Activated naive CD8-positive, alpha-beta T cell treated with anti-CD3 and anti-CD28 coated beads, Interleukin-2, amount 10 ng/mL, durations not matched to agents 7 days and 5 days (primary cell): ENCODE measurements at places on chromosomes 2 and 18.

DNA sequence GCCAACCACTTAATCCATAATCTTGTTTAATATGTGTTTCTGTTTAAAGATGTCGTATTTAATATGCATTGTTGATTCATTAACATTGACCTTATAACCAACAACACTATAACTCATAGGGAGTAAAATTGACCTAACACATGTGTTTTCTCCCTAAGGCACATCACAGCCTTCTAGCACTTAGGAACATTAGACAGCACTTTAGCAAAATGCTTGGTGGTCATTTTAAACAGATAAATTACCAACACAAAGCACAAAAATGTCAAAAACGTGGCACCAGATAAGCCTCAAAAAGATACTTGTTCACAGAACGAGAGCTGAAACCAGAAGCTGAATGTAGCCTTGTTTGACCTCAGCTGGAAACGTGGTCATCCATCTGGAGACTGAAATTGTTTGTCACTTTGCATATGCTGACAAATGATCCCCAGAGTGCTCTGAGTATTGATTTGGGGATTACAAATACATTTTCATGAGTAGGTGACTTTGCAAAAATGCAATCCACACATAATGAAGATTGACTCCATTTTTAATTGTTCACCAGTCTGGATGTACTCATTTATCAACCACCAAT is 139.2 kb downstream of the CCDC102B start:
- DNase-seq: no peak

DNA sequence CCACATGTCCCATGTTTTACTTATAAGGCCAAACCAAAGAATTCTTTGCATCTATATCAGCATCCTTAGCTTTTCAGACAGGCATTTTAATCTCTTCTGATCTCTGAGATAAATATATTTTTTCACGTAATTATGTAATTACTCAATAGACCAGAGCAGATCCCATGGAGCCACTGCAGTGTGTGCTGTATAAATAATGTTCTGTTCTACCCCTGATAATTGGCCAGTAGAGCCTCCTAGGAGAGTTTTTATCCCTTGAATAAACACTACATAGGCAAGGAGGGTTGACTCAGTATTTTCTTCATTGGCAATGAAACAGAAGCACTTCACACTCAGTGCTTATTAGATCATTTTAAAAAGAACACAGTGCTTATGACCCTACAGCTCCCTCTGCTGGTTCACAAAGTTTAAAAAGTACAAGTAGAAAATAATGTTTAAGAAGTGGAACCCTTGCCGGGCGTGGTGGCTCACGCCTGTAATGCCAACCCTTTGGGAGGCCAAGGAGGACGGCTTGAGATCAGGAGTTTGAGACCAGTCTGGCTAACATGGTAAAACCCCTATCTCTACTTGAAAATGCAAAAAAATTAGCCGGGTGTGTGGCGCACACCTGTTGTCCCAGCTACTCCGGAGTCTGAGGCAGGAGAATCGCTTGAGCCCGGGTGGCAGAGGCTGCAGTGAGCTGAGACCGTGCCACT is 91.9 kb downstream of the PPP1R1C start:
- DNase-seq: no peak

DNA sequence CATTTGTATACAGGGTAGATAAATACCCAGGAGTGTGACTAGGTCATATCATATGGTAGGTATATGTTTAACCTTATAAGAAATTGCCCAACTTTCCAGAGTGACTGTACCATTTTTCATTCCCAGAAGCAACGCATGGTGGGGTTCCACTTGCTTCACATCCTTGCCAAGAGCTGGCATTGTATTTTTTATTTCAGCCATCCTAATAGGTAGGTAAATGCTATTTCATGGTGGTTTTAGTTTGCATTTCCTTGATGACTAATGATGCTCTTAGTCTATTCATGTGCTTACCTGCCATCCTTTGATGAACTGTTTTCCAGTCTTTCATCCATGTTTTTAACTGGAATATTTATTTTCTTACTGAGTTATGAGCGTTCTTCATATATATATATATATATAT is 51.9 kb downstream of the MAP4K3 start:
- no peak for DNase-seq

GRCh38 chr2:130911482-130911881 is 74.8 kb downstream of the ARHGEF4 start:
- no peak for DNase-seq

DNA sequence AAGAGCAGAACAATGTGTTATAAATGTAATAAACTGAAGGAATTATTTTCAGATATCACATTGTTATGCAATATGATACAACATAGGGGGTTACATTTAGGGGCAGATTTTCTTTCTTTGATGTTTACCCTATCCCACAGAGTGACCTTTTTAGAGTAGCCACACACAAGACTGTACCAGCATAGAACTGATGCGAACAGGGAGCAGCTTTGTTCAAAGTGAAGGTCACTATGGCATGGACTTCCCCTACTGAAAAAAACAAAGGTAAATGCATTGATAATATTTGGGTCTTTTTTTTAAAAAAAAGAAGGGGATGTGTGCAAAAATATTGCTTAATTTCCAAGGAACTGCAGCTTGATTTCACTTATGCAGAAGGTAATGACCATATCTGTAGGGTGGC is 1354.9 kb downstream of the SUCLG1 start:
- no peak for DNase-seq

GRCh38 chr2:153886833-153887232 is 15.1 kb downstream of the GALNT13 start:
- DNase-seq: no peak

DNA sequence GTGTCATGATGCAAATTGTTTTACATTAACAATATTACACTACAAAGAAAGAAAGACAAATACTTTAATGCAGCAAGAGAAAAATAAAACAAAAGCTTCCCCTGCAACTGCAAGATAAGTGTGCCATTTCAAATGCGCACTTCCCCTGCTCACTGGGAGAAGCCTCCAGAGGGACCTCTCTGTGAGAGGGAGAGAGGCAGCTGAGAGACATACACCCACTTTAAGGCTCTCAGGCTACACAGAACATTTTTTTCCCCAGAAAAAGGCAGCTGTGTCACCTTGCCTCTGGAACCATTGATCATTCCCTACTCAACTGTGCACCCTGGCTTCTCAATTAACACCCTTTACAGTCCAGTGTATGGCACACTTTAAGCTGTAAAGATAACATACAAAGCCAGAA is 75.2 kb downstream of the DPP4 start:
- DNase-seq: no peak

- DNase-seq: no peak
These were observed 134.2 kb downstream of the CALCRL start for GRCh38 chr2:187313831-187314230.

DNA sequence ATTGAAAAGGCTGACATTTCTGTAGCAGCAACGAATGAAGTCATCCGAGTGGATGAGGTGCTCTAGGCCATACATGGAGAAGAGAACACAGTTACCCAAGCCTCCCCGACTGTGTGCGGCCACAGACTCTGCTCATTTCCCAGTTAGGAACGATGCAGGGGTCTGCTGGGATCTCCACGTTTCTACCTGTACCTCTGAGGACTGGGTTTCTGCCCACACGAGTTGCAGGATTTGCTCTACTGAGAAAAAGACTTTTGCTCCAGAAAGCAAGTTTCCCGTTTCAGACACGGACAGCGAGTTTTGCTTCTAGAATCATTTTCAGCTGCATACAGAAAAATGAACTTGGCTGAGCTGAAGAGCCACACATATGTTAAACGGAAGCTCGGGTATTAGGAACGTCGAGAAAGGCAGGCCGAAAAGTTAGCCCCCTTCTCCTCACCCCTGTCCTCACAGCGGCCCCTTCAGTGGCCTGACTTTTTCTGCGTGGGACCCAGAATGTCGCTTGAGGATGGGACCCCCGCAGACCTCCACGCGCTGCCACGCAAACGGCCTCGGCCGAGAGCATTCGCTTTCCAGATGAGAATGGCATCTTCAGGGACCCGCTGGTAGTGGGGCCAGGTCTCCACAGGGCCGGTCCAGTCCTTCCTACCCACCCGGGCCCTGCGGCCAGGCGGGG is 582 bp upstream of the RAB31 start:
- DNase-seq: no peak

- DNase-seq: no peak
These were observed 230.4 kb downstream of the SP3 start for GRCh38 chr2:173734797-173735196.

DNA sequence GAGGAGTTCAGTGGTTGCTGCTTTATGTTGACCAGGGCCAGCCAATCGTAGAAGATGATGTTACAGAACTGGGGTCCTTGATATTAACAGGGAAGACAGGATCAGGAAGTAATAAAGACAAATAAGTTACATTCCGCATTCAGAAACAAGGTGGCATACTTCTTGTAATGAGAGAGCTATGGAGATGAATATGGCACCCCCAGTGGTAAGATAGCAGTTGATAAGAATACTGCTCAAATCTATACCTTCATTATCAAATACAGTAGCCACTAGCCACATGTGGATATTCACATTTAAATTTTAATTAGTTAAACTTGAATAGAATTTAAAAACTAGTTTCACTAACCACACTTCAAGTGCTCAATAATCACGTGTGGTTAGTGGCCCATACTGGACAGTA is 290.4 kb upstream of the RBMS1 start:
- no peak for DNase-seq

DNA sequence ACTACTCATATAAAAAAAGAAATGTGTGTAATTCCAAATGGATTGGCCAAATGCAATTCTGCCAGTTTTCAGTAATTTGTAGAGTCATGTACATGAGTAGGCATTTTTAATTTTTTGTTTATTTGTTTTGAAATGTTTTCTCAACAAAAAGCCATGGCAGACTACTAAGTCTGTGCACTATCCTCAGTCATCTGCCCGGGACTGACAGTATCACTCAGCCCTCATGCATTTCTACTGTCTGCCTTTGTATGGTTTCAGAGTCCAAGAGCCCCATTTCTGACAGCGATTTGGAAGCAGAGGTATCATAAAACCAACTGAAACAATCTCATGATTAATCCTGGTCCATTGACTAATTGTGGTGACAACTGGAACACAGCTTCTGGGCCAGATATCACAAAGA is 109.9 kb upstream of the NYAP2 start:
- DNase-seq: no peak

- no peak for DNase-seq
These were observed 17.2 kb upstream of the KCNG2 start for GRCh38 chr18:79780547-79780946.

GRCh38 chr2:161609930-161610329 is 14.3 kb upstream of the SLC4A10 start:
- DNase-seq: no peak

- DNase-seq: no peak
These were observed 7.7 kb upstream of the TRAPPC8 start for GRCh38 chr18:31950583-31950982.

- DNase-seq: no peak
These were observed 322.2 kb downstream of the ZNF804A start for GRCh38 chr2:184920451-184920965.

- no peak for DNase-seq
These were observed 6.6 kb downstream of the CHPF start for GRCh38 chr2:219536967-219537366.

GRCh38 chr18:8960740-8961657 is 141.5 kb upstream of the NDUFV2 start:
- DNase-seq: no peak

DNA sequence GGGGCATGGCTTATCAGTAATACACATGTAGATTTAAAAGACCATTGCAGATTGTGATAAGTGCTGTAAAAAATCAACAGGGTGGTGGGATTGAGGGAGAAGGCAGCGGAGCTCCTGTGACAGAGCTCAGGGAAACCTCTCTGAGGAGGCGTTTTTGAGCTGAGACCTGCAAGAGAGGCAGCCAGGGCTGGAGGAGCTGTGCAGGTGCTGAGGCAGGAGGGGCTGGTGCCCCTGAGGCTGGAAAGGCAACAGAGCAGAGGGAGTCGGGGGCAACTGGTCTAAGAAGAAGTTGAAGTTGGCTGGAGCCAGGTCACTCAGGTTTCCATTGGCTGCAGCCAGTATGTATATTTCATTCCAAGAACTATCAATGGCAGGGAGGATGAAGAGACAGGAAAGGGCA is 47.6 kb downstream of the KLHL29 start:
- no peak for DNase-seq

DNA sequence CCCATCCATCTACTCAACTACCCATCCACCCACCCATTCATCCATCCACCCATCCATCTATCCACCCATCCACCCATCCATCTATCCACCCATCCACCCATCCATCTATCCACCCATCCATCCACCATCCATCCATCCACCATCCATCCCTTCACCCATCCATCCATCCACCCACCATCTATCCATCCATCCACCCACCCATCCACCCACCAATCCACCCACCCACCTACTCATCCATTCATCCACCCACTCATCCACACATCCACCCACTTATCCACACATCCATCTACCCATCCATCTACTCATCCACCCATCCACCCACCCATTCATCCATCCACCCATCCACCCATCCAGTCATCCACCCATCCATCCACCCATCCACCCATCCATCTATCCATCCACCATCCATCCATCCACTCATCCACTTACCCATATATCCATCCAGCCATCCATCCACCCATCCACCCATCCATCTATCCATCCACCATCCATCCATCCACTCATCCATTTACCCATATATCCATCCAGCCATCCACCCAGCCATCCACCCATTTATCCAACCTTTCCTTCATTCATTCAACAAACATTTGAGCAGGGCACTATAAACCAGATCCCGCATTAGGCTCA is 2.1 kb upstream of the NGEF start:
- no peak for DNase-seq

GRCh38 chr18:65282096-65282495 is 468.7 kb upstream of the CDH7 start:
- no peak for DNase-seq

DNA sequence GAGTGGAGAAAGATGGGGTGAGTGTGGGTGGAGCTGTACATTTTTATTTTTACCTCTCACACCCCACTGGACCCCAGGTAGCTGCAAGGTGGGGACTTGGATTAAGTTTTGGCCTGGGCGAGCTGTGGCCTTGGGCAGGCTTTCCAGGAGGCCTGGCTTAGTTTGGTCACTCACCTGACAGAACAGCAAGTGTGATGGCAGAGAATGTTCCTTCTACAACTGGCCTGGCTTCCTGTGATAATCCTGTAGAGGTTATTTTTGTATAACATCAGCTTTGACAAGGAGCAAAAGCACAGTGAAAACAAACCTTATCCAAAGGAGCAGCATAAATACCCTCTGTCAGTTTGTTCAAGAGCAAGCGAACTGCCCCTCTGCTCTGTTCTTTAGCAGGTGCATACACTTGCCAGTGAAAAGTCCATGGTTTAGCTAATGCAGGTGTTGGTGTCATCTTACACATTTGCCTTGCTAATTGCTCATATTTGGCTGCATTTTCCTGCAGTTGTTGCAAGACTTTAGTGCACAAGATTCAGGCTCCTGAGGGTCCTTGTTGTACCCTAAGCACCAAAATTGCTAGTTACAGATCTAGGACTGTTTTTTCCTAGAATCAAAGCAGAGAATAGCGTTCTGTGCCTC is 6.3 kb downstream of the THNSL2 start:
- no peak for DNase-seq

DNA sequence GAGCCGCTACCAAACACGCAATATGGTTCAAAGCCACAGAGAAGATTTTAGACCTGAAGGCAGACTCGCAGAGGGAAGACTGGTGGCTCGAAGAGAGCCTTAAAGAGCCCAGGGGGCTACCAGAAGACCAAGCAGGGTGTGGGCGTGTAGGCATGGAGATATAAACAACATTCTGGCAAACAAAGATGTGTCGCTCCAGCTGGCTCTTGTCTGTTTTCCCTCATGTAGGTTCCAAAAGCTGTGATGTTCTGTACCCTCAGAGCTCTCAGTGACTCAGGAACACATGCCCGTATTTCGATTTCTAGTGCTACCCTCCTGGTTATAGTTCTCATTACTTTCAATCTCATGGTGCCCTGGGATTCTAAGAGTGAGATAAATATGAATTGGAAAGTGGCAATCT is 44.5 kb downstream of the DOCK10 start:
- DNase-seq: no peak
